Lung (tissue), 17 donors: ENCODE measurements at places on chromosomes 12 and 14. TPM values are rescaled to one million over a fixed set of nuclear protein-coding genes. Genes with fewer than 3 reads are reported as not detected.
A peak's percentile ranks its signal among the peaks of the same experiment; 100 is the strongest.

- H3K4me3 ChIP-seq = no peak overlapping the region
- H3K36me3 ChIP-seq = no peaks in the 10 kb centered on the region
- DNase-seq = no peak
Measured at GRCh38 chr14:90829677-90830076, 13.4 kb upstream of the TTC7B start.

DNA sequence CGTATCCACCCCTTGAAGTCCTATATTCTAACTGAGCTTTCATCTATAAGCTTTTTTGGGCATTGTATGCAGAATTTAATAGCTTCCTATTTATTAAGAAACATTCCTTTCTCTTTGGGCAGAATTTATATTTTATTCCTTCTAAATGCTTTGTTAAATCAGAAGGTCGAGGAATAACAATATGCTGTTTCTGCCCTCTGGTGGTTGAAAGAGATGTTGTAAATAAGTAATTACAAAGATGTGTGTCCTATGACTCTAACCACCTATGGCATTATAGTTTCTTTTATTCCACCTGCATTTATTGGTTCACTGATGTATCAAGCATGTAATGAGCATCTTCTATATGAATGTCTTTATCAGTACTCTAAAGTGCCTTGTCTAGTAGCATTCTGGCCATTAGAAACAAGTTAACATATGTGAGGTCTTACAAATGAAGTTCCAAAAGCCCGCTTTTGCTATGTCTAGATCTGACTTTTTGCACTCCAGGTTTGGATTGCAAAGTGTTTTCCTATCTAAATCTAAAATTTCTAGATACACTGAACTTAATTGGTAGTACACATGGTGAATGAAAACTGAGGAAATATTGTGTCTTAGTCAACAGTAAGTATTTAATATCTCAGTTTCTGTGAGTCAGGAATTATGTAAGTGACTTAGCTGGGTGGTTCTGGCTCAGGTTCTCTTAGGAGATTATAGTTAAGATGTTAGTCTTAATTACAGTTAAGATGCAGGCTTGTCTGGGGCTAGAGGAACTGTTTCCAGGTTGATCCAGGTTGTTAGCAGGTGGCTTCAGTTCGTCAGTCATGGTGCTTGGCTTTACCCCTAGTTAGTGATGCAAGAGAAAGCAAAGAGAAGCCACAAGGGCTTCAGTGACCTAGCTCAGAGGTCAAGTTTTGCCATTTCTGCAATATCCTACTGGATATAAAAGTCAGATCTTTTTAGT is 57.5 kb downstream of the PLEKHA5 start:
- peak; percentile 72 for DNase-seq
- H3K27me3 ChIP-seq = no peaks in the 10 kb centered on the region
- peak overlapping the region; percentile 50 for H3K27ac ChIP-seq
- no peaks in the 10 kb centered on the region for H3K36me3 ChIP-seq
- no peak overlapping the region for H3K4me3 ChIP-seq

KTN1 gene
- 92.1 TPM for total RNA-seq

- no peaks in the 10 kb centered on the region for H3K27me3 ChIP-seq
- H3K36me3 ChIP-seq = no peaks in the 10 kb centered on the region
- no peak overlapping the region for H3K4me3 ChIP-seq
- no peak for DNase-seq
Measured at GRCh38 chr12:43109631-43110345, 442.2 kb downstream of the ADAMTS20 start.

DNA sequence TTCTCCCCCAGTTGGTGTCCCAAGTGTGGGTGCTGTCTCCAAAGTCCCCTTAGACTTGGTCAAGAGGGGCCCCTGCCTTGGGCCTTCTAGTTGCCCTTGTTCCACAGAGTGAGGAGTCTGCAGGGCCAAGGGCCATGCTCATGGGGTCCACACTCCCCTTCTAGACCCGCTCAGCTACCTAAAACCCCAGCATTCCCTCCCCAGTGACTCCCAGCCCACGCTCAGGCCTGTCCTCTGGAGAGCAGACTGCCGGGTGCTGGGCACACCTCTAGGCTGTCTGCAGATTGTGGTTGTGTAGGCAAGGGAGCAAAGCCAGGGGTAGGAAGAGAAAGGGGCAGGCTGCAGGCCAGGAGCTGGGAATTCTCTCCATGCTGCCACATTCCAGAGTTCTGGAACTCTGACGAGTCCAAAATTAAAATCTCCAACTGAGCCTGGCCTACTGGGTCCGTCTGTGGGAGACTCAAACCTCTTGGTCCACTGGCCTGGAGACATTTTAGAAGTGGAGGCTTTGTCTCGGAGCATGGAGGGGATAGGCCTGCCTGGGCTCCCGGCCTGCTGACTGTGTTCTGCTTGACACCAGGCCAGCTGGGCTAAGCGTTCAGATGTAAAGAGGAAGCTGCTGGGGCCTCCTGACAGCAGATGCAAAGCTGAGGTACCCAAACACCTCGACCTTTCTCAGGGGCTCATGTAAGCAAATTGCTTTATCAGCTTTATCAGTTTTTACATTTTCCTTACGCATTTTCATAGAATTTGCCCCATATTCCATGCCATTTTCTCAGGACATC is 13.7 kb upstream of the KRT5 start:
- no peaks in the 10 kb centered on the region for H3K27me3 ChIP-seq
- H3K4me3 ChIP-seq = no peak overlapping the region
- H3K4me1 ChIP-seq = peaks cover 11% of the 10 kb centered on the region
- H3K27ac ChIP-seq = no peak overlapping the region

DNA sequence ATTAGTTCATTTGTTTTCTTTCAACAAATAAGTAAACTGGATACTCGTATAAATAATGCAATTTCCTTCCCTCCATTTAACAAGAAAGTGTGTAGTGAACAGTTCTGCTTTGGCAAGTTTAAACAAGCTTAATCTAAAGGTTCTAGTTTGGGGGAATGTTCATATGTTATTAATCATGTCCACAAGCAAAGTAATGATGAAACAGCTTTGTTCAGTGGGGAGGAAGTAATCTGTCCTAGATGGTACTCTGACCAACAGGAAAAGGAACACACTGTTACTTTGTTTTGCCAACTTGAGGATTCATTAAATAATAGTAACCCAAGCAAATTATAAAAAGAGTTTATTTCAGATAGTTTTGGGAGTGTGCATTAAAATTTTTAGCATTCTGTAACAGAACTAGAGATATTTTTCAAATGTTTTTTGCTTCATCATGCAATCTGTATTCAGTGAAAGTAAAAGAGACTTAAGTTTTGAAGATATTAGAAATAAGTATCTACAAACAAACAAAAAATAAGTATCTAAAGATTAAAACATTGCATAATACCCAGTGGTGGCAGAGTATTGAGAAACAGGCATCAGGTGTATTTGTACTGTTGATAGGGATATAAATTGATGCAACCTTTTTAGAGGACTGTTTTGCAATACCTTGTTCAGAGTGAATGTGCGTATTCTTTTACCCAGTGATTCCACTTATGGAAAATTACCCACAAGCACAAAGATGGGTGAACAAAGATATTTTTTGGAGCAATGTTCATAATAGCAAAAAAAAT is 61.1 kb downstream of the RAB35 start:
- H3K27ac ChIP-seq = no peak overlapping the region

- peak overlapping the region; percentile 68 for H3K4me3 ChIP-seq
- DNase-seq = no peak
- H3K36me3 ChIP-seq = peaks cover 3% of the 10 kb centered on the region
- no peaks in the 10 kb centered on the region for H3K27me3 ChIP-seq
Measured at GRCh38 chr12:100199023-100199346, 1.6 kb upstream of the ACTR6 start.

CCDC197 gene
- total RNA-seq = not detected

- H3K36me3 ChIP-seq = no peaks in the 10 kb centered on the region
- no peak overlapping the region for H3K4me3 ChIP-seq
- peaks cover 7% of the 10 kb centered on the region for H3K4me1 ChIP-seq
- H3K27ac ChIP-seq = no peak overlapping the region
Measured at GRCh38 chr14:64812412-64812811, 67.3 kb downstream of the SPTB start.

GRCh38 chr12:1805441-1806081 is 14.8 kb upstream of the LRTM2 start:
- no peaks in the 10 kb centered on the region for H3K27me3 ChIP-seq
- H3K27ac ChIP-seq = no peak overlapping the region
- no peak for DNase-seq
- no peaks in the 10 kb centered on the region for H3K36me3 ChIP-seq
- no peaks in the 10 kb centered on the region for H3K4me1 ChIP-seq
- no peak overlapping the region for H3K4me3 ChIP-seq

TAS2R13 gene
- 13.5 TPM for total RNA-seq

TTC9 gene
- 6.8 TPM for total RNA-seq

- H3K27me3 ChIP-seq = peaks cover 18% of the 10 kb centered on the region
- H3K4me1 ChIP-seq = peaks cover 9% of the 10 kb centered on the region
- peak overlapping the region; percentile 20 for H3K4me3 ChIP-seq
- H3K27ac ChIP-seq = no peak overlapping the region
- peak; percentile 24 for DNase-seq
- no peaks in the 10 kb centered on the region for H3K36me3 ChIP-seq
Measured at GRCh38 chr14:60510951-60511599, 2.1 kb downstream of the SIX6 start.

GRCh38 chr12:69404851-69405565 is 45.5 kb downstream of the YEATS4 start:
- H3K4me1 ChIP-seq = no peaks in the 10 kb centered on the region
- H3K27me3 ChIP-seq = no peaks in the 10 kb centered on the region
- no peaks in the 10 kb centered on the region for H3K36me3 ChIP-seq
- no peak overlapping the region for H3K27ac ChIP-seq

NGB gene
- not detected for total RNA-seq

- H3K4me1 ChIP-seq = no peaks in the 10 kb centered on the region
- no peak overlapping the region for H3K27ac ChIP-seq
- H3K27me3 ChIP-seq = no peaks in the 10 kb centered on the region
- peaks cover 16% of the 10 kb centered on the region for H3K36me3 ChIP-seq
- DNase-seq = no peak
- H3K4me3 ChIP-seq = no peak overlapping the region
Measured at GRCh38 chr12:100061814-100062213, 77.1 kb upstream of the ANKS1B start.

SERPINA5 gene
- total RNA-seq = 4.3 TPM

GRCh38 chr14:68292441-68293215 is 473.0 kb downstream of the RAD51B start:
- no peak overlapping the region for H3K27ac ChIP-seq
- no peaks in the 10 kb centered on the region for H3K27me3 ChIP-seq
- H3K4me3 ChIP-seq = no peak overlapping the region
- no peaks in the 10 kb centered on the region for H3K36me3 ChIP-seq
- H3K4me1 ChIP-seq = peaks cover 45% of the 10 kb centered on the region
- DNase-seq = peak; percentile 52

DNA sequence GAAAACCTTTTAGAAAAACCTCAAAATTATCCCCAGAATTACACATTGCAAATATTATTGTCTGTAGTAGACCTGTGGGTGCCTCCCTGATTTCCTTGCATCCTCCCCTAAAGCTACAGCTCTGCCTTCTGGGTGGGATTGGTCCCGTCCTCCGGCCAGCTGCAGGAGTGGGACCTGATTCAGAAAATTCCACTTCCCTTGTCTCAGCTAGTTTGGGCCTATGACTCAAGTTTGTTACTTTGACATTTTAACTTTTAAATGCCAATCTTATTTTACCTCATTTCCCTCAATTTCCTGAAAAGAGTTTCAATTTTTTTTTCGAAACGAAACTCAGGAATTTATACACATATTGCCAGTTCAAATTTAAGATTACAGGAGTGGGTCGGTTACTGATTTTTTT is 13.2 kb upstream of the SLC41A2 start:
- H3K4me1 ChIP-seq = no peaks in the 10 kb centered on the region
- H3K27ac ChIP-seq = no peak overlapping the region
- no peaks in the 10 kb centered on the region for H3K27me3 ChIP-seq
- no peaks in the 10 kb centered on the region for H3K36me3 ChIP-seq

- no peak overlapping the region for H3K27ac ChIP-seq
- H3K36me3 ChIP-seq = no peaks in the 10 kb centered on the region
- H3K27me3 ChIP-seq = no peaks in the 10 kb centered on the region
- no peak overlapping the region for H3K4me3 ChIP-seq
- no peak for DNase-seq
Measured at GRCh38 chr12:39003541-39004155, 98.3 kb upstream of the CPNE8 start.

DNA sequence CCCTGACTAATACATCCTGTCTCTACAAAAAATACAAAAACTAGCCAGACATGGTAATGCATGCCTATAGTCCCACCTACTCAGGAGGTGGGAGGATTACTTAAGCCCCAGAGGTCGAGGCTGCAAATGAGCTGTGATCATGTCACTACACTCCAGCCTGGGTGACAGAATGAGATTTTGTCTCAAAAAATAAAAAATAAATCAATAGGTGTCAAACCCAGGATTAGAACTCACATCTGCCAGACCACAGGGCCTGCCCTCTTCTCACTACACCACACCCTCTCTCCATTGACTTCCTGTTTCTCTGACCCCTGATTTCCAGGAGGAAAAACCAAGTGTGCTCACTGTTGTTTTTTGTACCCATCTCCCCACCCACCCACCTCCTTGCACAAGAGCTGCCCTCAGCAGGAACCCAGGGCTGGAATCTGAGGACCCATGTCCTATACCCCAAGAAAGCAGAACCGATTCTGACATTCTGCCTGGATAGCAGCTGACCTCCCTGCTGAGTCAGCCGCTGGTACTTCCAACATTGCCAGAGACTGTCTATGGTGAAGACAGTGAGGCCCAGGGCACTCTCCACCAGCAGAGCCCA is 6.2 kb downstream of the CMKLR1 start:
- peaks cover 25% of the 10 kb centered on the region for H3K4me1 ChIP-seq
- no peaks in the 10 kb centered on the region for H3K27me3 ChIP-seq
- no peak overlapping the region for H3K4me3 ChIP-seq
- peak; percentile 47 for DNase-seq

- H3K36me3 ChIP-seq = peaks cover 7% of the 10 kb centered on the region
- H3K27ac ChIP-seq = peak overlapping the region; percentile 21
- H3K4me1 ChIP-seq = no peaks in the 10 kb centered on the region
- H3K27me3 ChIP-seq = no peaks in the 10 kb centered on the region
- no peak for DNase-seq
Measured at GRCh38 chr12:110613071-110613770, 708 bp upstream of the TCTN1 start.

DNA sequence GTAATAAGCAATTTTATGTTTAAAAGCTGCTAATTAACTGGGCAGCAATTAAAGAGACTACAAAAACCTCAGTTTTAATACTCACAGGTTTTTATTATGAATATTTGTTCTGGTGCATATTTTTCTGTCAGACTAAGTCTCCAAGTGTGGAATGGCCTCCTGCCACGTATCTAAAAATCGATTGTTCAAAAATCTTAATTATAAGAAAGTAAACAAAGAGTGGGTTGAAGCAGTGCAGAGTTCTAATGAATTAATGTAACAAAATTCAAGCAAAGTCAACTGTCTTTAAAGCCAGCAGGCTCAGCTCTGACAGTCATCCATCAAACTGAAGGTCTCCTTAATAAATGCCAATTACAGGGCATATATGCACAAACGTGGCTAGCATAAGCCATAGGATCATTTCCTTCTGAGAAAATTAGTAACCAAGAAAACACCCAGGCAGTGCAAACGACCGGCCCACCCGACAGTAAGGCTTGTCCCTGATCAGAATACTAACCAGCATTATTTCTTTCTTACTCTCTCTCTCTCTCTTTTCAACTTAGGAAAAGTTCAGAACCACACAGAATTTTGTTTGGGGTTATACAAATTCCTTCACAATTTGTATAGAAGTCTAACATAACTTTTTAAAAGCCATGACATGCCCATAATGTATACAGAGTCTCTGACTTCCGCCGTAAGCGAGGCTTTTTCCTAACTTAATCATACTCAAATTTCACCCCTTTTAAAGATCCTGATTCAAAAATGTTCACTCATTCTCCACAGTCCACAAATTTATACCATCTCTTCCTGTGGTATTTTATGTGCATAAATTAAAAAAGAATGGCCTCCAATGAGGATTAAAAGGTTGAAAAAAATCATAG is 83.8 kb downstream of the SLC25A21 start:
- H3K4me3 ChIP-seq = no peak overlapping the region
- no peaks in the 10 kb centered on the region for H3K36me3 ChIP-seq
- no peaks in the 10 kb centered on the region for H3K4me1 ChIP-seq
- no peaks in the 10 kb centered on the region for H3K27me3 ChIP-seq

PLA2G1B gene
- 6.5 TPM for total RNA-seq
